ENCODE measurements at places on chromosomes 4 and X.

GRCh38 chr4:172517391-172517790, 651.2 kb upstream of the GALNT7 start:
- DNase-seq: no peak

GRCh38 chrX:44224760-44225159, 118.7 kb downstream of the EFHC2 start:
- no peak for DNase-seq

GRCh38 chrX:6384371-6384770, 150.5 kb downstream of the VCX3A start:
- DNase-seq: no peak

GRCh38 chr4:21226637-21227538, 526.6 kb downstream of the PACRGL start:
- DNase-seq: no peak

DNA sequence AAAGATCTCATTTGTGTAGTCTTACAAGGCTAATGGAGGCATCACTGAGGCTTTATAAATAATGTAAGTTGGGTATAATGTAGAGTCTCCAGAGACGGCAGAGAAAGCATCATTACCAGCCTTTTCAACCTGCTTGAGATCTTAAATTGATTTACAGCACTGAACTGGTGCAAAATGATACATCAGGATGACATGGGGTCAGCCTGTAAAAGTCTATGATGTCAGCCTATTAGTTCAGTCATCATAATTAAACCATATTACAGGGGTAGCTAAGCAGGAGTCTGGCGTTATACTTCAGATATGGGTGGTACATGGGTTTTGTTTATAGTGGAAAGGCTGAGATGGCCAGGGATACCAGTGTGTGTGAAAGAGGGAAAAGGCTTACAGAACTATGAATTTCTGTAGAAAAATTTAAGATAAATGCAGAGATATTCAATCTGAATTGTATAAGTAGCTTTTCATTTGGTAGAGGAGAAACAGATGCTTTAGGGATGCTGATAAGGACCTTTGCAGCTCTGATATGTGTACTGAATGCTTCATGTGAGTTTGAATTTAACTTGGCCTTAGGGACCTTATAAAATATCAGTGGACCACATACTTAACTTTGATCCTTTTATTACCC, 2.7 kb downstream of the SMAD1 start:
- no peak for DNase-seq

DNA sequence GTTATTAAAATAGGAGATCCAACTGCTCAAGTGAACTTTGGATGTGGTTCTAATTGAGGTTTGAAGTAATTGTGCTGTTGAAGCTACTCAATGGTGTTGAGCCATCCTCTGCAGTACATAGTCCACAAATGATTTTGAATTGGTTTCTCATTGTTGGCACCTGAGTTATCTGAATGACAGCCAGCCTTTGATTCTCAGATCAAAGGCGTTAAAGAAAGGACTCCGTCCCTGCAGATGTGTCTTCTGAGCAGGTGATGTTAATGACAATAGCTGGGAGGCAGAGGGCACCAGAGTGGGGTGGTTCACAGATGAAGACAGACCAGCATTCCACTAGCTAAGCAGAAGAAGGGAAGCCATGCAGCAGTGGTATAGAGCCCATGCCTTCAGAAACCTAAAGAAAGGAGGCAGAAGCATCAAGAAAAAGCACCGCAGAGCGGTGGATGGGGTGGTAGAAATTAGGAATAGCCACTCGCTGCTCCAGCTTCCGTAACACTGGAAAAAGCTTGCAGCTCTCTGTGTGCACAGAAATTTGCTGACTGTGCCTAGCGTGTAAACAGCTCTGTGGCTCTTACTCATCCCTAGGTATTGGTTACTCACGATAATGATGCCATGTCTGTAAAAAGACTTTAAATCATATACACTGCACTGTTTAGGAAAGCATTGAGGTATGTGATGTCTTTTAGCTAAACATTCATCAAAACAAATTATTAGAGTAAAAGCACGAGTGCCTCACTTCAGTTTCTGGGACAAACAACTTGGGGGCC, 79.2 kb upstream of the CLCN4 start:
- no peak for DNase-seq

DNA sequence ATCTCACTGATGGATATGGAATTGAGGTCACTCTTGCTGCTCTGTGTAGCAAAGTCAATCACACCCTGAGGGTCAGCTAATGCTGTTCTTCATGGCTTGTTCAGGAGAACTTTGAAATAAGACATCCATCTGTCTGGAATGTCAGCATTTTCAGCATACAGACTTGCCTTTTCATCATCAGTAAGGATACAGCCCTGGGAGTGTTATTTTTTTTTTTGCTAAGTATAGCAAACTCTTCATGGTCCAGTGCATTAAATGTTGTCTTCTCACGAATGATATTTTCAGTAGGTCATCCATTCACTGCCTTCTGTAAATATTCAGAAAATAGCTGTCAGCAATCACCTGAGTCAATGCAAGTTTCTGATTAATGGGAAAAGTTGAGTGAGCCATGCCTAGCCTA, 268.8 kb upstream of the SMIM31 start:
- no peak for DNase-seq

DNA sequence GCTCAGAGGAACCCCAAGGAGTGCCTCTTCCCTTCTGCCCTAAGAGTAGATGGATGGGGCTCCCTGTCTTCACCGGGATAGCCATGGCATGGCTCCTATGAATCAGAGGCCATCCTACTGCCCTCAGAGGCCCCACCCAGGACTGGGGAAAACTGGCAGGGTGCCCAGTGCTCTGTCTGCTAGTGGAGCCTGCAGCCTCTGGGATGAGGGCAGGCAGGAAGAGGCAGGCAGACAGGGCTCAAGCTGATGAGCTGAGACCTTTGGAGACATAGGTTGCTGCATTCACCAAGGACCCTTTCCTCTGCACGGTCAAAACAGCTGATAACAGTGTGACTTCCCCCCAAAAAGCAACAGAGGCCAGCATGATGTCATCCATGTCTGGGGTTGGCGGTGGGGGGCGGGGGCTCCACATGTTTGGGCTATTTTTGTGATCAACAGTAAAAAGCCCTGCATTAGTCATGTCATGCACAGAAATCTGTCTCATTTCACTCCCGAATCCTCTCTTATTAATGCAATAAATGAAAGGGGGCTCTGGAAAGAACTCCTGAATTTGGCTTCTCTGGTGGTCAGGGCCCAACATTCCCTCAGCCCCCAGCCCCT, 207.6 kb upstream of the MAMLD1 start:
- DNase-seq: no peak

GRCh38 chr4:1210241-1210841, 38.0 kb upstream of the SPON2 start:
- no peak for DNase-seq

- no peak for DNase-seq
These were observed 20.1 kb upstream of the IL3RA start for GRCh38 chrX:1316527-1316926.

DNA sequence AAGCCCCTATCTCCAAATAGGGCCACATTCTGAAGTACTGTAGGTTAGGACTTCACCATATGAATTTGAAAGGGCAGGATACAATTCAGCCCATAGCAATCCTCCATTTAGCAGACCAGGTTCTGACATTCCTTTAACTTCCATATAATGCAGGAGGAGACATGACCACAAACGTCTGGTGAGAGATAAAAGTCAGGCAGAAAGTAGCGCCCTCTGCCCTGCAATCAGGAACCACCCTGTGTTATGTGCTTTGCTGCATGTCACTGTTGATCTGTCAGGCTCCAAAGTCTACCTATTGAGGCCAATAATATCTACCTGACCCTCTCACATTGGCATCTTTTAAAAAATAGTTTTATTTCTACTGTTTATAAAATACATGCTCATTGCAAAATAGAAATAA, 30.2 kb upstream of the SEPSECS start:
- no peak for DNase-seq

DNA sequence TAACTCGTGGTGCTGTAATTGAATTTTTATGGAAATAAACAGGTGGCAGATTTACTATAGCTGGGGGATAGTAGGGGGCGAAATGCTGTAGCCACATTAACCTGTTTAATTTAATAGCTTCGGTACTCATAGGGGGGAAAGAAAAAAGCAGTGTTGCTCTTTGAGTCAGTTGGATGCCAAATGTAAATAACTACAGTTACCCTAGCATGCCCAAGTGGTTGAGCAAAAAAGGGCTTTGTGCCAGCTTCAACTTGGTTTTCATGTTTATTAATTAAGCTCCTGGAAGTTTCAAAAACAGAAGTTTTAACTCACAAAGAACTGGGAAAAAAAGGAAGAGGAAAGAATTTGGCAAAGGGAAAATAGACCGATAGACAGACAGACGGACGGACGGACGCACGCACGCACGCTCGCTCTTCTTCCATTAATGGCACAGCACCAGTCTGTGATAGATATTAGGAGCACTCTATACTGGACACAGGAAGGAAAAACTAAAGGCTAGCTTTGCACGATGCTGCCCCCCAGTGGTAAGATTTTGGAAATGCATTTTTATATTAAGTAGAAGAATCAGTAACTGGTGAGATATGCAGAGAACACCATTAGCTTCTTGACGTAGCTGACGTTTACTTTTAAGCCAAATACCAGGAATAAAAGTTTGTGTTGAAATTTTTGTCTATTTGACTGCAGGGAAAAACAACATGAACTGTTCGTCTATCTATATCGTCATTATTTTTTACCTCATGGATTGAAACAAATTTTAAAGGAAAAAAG, 151.8 kb downstream of the SLC7A11 start:
- peak; percentile 67 for DNase-seq

DNA sequence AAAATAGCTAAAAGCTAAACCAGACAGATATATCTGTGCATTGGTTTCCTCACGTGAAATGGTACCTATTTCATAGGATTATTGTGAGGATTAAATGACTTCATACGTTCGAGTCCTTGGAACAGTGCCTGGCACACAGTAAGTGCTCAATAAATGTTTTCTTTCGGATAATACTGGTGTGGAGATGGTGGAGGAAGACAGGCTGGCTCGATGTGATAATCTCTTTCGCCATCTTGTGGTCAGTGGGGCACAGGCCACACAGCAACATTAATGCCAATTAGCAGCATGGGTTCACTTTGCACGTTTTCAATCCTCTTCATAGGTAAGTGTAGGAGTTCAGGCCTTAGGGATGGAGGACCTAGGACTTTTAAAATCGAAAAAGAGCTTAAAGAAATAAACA, 9.3 kb downstream of the PAGE4 start:
- peak; percentile 44 for DNase-seq

GRCh38 chrX:23403849-23404248, 69.2 kb downstream of the PTCHD1 start:
- DNase-seq: no peak

DNA sequence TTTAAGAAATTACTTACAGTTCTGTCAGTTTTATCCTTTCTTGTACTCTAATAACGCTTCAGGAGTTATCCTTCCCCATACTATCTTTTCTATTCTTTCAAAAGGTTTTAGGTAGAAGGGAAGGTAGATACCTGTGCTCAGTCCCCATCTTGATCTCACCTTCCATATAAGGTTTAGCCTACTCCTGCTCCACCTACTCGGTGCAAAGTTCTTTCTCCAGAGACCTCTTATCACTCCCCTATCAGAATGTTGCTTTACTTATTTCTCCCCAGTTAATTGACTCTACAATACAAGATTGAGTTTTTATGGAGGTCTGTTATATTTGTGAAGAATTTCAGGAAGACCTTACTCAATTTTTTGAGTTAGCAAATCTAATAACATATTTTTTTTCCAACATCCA, 33.9 kb downstream of the SPRY1 start:
- no peak for DNase-seq

DNA sequence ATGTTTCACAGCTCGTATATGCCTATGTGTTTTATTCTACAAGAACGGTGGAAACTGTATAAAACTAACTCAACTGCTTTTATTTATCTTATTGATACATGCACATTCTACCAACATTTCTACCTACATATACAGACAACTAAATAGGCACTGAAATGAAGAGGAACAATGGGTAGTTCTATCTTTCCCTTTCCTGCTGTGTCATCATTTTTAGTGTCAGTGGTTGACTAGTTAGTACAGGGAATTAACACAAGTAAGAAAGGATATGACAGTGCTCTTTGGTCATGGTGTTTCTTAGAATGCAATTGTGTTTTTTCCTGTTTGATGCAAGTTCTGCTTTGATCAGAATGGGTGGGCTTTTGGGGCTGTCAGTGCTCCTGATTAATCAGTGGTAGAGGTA, 293.8 kb upstream of the CTSO start:
- no peak for DNase-seq

DNA sequence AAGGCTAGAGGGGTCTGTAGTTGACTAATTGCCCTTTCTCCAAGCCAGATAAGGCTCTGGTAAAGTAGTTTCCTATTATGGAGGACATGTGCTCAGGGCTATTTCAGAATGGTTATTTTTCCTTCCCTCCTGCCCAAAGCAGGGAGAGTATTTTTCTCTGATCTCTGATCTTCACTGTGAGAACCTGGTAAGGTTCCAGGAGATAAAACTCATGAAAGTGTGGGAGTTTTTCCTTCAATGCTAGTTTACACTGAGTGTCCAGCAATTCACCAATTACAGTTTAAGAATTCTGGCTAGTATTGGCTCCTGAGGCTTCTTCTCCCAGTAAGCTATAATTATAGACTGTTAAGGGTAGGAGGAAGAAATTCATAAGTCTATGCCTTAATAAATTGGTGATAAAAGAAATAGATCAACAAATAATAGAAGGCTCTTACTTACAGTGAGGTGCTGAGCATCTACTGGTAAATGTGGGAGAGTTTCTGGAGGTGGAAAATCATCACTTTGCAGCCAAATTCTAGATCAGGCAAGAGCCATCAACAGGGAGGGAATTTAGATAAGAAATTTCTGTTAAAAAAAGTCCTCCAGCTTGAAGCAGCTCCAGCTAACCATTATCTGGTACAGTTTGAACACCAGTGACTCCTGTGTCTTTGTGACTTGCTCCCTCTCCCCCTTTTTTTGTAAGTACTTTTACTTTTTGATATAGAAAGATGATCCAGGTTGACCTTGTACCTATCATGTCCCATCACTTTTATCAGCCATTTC, 30.9 kb downstream of the CASP6 start:
- no peak for DNase-seq

DNA sequence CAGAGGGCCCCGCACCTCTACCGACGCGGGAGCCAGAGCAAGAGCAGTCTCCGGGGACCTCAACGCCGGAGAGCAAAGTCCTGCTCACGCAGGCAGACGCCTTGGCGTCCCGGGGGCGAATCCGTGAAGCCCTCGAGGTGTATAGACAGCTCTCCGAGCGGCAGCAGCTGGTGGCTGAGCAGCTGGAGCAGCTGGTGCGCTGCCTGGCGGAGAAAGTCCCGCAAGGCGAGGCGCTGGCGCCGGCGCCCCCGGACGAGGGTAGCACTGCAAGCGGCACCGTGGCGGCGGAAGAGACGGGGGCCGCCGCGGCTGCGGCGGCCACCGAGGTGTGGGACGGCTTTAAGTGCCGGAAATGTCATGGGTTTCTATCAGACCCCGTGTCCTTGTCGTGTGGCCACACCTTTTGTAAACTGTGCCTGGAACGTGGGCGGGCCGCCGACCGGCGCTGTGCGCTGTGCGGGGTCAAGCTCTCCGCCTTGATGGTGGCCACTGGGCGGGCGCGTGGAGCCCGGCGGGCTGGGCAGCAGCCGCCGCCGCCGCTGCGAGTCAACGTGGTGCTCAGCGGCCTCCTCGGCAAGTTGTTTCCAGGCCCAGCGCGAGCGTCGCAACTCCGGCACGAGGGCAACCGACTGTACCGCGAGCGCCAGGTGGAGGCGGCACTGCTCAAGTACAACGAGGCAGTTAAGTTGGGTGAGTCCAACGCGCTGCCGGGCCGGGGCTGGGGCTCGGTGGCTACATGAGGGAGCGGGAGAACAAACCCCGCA, 672 bp downstream of the LONRF3 start:
- DNase-seq: peak; percentile 19

- peak; percentile 7 for DNase-seq
These were observed at the start of gene ZCCHC12 for GRCh38 chrX:118823263-118824172. Gene ZCCHC12, plus strand, starts transcription at chrX:118823824. Its CDS starts 1,421 bp downstream, at chrX:118825245.

Data from GM12865 (cell line).